ENCODE measurements at places on chromosomes 7 and 10. TPM values are rescaled to one million over a fixed set of nuclear protein-coding genes. Genes with fewer than 3 reads are reported as not detected.

- no peak for DNase-seq
Measured at GRCh38 chr10:86765548-86765947, 9.1 kb downstream of the BMPR1A start.

GRCh38 chr7:33423646-33424020, 294.3 kb downstream of the BBS9 start:
- DNase-seq: peak; percentile 77

GRCh38 chr10:28935061-28935460, 257.7 kb downstream of the BAMBI start:
- no peak for DNase-seq

DNA sequence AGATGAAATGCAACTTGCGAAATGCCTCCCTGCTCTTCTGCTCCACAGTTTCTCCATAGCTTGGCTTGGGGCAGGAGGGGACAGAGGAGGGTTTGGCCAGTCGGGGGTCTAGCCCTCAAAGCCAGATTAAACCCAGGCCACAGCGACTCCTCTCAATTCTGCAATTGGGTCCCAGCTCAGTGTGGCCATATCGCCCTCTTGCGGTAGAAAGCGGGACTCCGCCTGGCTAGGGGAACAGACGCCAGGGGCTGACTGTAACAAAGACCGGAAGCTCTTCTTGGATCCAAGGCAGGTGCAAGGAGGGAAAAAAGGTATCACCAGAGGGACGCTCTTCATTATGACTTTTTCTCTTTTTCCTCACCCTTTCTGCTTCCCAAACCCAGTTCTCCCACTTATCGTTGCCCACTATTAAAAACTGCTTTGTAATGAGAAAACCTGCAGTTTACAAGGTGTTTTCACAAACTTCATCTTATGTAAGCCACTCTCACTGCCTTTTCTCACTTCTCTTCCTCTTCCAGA, 36.6 kb upstream of the TNPO3 start:
- DNase-seq: peak; percentile 87

DNA sequence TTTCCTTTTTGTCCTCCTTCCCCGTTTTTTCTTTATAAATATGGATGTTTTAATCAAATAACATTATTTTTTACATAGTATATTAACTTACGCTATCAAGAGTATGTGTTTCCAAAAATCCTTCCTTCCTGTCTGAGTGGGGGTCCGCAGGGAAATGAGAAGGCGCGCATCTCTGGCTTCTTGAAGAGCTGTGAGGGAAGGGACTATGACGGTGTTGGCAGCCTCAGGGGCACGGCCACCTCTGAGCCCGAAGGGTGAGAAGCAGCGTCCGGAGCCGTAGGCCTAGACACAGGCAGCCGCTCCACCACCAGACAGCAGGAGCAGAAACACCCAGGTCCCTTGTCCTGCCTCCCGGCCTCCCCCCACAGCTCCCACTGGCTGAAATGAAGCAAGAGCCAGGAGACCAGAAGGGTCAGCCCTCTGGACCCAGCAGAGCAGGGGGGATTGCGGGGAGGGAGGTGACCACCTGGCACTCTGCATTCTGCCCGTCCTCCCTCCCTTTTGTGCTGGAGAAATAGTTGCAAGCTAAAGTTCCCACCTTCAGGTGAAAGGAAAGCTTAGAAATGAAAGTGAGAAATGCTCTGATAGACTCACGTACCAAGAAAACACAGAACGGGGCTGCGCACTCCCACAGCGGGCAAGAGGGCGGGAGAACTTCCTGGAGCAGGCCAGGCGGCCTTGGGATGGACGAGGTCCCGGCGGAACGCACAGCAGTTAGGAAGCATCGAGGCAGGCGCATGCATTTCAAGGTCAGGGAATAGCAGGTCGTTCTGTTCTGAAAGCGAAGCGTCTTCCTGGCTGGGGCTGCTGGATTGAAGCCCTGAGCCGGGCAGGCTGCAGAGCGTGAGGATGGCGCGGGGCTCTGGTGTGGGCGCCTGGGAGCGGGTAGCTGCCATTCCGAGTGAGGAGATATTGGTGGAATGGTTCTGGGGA, 105.5 kb downstream of the GALNT11 start:
- DNase-seq: no peak

- DNase-seq: no peak
Measured at GRCh38 chr10:34656661-34657060, 158.4 kb downstream of the PARD3 start.

The FAM13C gene
- 0.21 TPM for total RNA-seq

The HDAC9 gene
- total RNA-seq: 19.9 TPM

The TRIL gene
- 0.03 TPM for total RNA-seq

The PURB gene
- 24.0 TPM for total RNA-seq

All from SK-MEL-5 (cell line).